ENCODE measurements at places on chromosomes 5 and 9.

DNA sequence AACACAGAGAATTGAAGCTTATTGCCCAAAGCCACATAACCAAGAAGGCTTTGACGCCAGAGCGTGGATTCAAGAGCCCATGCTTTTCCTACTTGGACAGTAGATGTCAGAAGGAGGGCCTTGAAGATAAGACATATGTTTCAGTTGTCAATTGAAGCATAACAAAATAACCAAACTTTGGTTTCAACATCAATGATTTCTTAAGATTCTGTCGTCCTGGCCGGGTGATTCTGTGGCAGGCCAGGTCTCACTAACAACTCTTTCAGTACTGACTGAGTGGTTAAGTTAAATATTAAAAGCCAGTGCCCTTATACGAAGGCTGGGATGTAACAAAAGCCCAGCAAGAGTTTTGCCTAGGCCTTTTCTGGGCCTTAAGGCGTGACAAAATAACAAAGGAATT, 94.0 kb downstream of the RCL1 start:
- no peak for DNase-seq

DNA sequence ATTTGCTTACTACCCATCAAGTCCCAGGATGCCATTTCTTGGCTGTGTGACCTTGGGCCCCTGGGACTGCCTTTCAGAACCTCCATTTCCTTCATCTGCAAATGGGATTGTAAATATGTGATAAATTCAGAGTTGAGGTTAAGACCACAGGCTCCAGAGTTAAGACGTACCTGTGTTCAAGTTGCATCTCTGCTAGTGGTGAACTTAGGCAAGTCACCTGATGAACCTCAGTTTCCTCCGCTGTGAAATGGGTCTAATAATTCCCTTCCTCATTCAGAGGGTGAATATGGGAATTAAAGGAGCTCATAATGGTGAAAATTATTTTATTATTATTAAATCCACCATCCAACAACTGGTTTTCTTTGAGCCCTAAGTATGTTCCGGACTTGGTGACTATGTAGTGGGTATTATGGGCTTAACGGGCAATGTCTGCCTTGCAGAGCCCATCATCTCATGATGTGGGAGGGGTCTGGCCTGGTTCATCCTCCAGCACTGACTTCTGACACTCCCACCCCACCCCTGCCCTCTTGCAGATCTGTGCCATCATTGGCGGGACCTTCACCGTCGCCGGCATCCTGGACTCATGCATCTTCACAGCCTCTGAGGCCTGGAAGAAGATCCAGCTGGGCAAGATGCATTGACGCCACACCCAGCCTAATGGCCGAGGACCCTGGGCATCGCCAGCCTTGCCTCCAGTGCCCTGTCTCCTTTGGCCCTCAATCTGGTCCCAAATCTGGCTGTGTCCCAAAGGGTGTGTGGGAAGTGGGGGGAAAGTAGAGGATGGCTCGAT, 8.9 kb upstream of the RPL26L1 start:
- no peak for DNase-seq

GRCh38 chr5:88556406-88556805, 287.8 kb upstream of the TMEM161B start:
- DNase-seq, result no peak

DNA sequence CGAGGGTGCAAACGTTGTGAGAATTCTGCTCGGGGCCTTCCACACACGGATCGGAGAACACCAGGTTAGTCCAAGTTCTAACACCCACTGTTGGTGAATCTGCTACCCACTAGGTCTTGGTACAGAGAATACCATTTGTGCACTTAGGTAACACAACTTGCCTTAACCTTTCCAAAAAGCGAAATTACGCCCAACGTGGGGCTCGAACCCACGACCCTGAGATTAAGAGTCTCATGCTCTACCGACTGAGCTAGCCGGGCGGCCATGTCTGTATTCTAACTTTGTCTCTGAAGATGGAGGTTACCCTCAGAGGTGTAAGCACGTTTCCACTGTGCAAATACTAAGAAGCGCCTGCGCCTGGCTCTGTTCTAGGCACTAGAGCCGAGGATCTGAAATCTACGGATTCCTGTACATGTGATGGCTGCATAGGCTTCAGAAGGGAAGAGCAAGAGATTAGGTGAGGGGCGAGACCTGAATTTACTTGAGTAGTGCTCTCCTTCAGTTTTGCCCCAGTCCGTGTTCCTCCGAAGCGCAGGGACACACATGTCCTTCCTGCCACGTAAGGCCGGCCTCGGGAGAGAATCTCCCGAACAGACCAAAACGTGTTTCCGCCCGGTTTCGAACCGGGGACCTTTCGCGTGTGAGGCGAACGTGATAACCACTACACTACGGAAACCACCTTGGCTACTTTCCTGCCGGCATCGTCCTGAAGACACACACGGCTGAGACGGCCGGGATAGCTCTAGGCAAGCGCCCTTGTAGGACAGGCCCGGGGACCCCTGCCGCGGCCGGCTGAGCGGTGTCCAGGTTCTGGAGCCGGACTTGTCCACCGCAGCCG, 1.1 kb upstream of the TRIM41 start:
- no peak for DNase-seq

GRCh38 chr9:28941856-28942255, 1368.6 kb upstream of the C9orf72 start:
- DNase-seq, result no peak

- DNase-seq, result no peak
Measured at GRCh38 chr5:133914434-133914833, 54.0 kb downstream of the C5orf15 start.

- no peak for DNase-seq
Measured at GRCh38 chr9:109585796-109586195, 87.7 kb upstream of the PTPN3 start.

- DNase-seq, result no peak
Measured at GRCh38 chr5:75473463-75473862, 38.0 kb downstream of the CERT1 start.

DNA sequence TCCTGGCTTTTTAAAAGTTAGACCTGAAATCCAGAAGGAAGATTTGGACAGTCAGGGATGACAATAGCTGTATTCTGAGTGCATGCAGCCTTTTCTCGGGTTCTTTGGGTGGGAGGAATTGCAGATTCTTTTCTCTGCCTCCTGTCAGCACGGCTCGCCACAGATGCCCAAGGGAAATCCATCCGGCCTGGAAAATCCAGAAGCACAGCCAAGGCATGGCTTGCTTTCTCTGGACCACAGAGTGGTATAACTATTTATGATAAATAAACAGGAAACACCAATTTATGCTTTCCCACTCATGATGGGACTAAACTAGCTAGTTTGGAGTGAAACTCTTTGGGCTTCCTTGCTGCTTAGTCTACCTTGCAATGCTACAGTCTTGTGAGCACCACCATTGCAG, 59.1 kb downstream of the C9orf152 start:
- no peak for DNase-seq

- DNase-seq, result no peak
Measured at GRCh38 chr5:154325566-154325965, 120.2 kb upstream of the SAP30L start.

DNA sequence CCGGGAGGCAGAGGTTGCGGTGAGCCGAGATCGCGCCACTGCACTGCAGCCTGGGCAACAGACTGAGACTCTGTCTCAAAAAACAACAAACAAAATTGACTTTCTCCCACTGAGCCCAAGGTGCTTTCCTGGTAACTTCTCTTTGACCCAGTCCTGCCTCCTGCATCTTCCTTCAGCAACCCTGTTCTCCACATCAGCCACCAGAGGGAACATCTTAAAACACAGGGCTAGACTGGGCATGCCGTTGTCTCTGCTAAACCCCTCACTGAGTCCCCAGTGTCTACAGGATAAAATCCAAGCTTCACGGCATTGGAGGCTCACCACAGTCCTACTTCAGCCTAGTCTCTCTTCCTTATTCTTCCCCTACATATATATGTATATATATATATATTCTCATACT, 39.8 kb upstream of the KCNMB1 start:
- no peak for DNase-seq
